GF-D8 (cell line): ENCODE measurements at places on chromosomes 5 and 9.

- DNase-seq: no peak
These were observed 60.4 kb downstream of the TNC start for GRCh38 chr9:115057559-115057958.

DNA sequence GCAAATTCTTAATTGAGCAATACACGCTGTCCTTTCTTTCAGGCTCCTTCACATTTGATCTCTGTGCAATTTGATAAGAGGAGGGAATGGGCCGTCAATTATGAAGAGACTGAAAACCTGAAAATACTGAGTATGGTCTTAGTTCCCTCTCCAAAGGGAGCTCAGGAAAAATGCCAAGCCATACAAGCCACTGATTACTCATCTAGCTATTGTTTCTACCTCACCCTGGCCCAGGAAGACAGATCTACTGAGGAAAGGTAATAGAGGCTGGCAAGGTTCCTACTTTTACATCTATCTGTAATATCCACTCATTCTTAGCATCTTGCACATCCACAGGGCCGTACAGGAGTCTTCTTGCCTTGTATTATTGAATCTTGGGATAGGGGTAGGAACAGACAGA is 23.7 kb upstream of the TNC start:
- no peak for DNase-seq

DNA sequence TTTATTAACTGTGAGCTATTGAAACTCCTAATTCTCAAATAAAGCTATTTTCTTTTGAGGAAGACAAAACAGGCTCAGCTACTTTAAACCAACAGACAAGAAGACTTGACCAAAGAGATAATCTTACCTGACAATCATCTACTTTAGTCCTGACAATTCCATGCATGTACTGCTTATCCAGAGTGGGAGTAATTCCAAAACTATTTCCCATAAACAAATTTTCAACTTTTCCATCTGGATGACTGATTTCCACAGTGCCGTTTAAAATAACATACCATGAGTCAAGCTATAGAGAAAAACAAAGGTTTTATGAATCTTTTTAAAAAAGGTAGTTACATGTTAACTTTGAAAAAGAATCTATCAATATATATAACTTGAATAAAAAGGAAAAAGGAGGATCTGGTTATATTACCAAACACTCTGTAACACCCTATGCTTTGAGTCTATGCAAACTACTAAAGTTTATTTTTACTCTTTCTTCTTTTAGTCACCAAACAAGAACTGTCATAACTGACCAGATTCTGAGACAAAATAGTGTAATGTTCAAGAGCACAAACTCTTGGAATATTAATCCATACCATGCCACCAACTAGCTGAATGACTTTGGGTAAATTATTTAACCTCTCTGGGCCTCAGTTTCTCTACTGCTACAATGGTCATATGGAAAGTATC is 129.7 kb downstream of the RAPGEF6 start:
- DNase-seq: no peak

GRCh38 chr9:92589923-92590322 is 54.1 kb upstream of the ECM2 start:
- DNase-seq: no peak

DNA sequence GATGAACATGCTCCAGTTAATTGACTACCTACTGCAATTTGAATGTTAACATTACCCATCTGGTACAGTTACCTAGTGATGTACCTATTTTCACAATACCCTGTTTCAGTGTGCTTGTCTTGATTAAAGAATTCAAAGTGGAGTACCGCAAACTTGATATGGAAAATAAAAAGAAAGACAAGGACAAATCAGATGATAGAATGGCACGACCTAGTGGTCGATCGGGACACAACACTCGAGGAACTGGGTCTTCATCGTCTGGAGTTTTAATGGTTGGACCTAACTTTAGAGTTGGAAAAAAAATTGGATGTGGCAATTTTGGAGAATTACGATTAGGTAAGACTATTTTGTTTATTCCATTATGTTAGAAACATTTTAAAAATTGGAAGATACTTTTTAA is 33.5 kb downstream of the CSNK1G3 start:
- DNase-seq: no peak

DNA sequence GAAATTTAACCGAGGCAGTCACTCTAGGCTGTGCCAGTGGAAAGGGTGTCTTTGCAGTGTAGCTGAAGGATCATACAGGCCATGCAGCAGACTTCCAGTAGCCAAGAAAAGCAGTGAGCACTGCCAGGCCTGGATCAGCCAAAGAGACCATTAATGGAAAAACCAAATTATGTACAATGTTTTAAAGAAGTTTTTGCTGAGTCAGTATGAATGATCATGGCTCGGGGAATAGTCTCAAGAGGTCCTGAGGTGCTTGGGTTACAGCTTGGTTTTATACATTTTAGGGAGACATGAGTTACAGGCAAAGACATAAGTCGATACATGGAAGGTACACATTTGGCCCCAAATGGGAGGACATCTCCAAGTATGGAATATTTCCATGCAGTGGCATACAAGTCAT is 141.3 kb downstream of the YTHDC2 start:
- no peak for DNase-seq

GRCh38 chr5:14276380-14276779 is 133.2 kb downstream of the TRIO start:
- no peak for DNase-seq
